SW 1271 (cell line): ENCODE measurements at places on chromosomes 2 and 18.

DNA sequence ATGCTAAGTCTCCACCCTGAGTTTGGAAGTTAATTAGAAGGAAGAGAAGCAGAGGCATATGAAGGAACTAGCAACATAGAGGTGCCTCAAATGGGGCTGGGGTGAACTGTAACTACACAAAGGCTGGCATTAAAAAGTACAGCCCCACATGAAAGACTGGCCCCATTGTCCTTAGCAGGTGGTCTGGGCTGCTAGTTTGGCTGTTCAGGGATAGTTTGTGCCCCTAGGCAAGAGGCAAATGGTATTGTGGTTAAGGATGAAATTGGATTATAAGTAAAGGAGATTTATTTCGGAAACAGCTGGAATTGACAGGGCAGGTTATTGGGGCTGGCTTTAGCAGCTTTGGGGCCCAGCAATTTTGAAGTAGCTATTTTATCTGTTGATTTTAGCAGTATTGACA lies 365.7 kb upstream of the TNP1 start:
- DNase-seq = no peak

DNA sequence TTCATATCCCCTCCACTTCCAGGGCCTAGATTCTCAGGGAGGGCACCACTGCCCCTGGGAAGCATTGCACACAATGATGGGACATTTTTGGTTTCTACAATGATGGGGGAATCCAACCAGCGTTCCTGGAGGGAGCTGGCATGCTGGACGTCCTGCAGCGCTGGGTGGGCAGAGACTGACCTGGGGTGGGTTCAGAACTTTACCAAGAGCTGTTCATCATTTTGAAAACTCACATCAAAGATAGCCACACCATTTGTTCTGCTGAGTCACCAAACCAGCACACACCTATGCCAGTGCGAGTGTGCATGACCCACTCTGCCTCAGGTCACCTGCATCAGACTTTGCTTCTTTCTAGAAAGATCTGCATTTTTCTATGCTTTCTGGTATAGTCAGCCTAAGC lies 14.1 kb upstream of the ARMC9 start:
- DNase-seq = no peak

- DNase-seq = no peak
These were observed 4.2 kb upstream of the EN1 start for GRCh38 chr2:118851650-118852049.

GRCh38 chr2:99354070-99354469 lies 16.9 kb downstream of the EIF5B start:
- no peak for DNase-seq
